ENCODE measurements at places on chromosomes 12 and 14. TPM values are rescaled to one million over a fixed set of nuclear protein-coding genes. Genes with fewer than 3 reads are reported as not detected.

The CLEC14A gene
- total RNA-seq, result 33.1 TPM

The KLHDC1 gene
- 4.7 TPM for total RNA-seq

The TMEM179 gene
- total RNA-seq, result 7.9 TPM

The SDR9C7 gene
- total RNA-seq, result 11.0 TPM

The KMT2D gene
- 38.8 TPM for total RNA-seq

The SDR39U1 gene
- 43.2 TPM for total RNA-seq

The CMA1 gene
- total RNA-seq, result not detected

The MYO1A gene
- 1.2 TPM for total RNA-seq

DNA sequence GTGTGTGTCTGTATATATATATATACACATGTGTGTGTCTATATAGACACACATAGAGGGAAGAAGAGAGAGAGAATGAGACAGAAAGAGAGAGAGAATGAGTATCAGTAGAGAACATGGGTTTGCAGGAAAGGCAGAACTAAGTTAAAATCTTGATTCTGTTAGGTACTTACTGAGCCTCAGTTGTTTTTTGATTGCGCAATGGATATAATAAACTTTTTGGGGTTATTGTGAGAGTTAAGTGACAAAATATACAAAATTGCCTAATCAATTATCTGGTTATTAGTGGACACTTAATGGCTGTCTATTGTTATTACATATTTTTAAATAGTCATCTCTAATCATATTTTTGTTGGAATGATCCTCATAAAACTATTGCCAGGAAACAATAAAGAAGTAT is 169.0 kb downstream of the ETNK1 start:
- no peak overlapping the region for H3K4me3 ChIP-seq
- no peak overlapping the region for H3K27ac ChIP-seq
- no peaks in the 10 kb centered on the region for H3K4me1 ChIP-seq
- H3K36me3 ChIP-seq, result no peaks in the 10 kb centered on the region

DNA sequence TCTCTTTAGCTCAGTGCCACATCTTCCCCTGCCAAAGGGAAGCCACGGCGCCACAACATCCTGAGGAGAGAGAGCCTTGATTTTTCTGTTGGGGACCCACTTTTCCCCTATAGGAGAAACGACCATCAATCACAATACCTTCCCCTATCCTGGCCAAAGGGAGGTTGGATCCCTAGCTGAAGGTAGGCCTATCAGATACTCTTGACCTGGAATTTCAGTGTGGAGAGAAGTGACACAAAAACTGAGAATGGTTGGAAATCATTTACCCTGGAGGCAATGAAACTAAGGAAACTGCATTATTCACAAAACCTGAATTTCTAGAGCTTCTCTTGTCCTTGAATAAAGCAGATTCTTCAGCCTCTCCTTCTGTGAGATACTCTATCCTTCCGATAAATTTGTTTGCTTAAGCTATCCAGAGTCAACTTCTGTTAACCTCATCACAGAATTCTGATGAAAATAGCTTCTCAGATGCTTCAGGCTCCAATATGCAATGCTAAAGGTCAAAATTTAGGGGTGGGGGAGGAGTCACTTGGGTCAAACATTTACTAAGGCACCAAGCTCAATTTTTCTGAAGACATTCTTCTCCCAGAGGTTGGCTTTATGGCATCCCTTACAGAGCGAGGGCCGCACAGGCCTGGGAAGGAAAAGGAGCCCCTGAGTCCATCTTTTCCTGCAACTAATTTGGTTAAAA is 27.0 kb upstream of the DUSP6 start:
- H3K4me3 ChIP-seq, result no peak overlapping the region
- no peaks in the 10 kb centered on the region for H3K27me3 ChIP-seq
- no peak overlapping the region for H3K27ac ChIP-seq

- DNase-seq, result no peak
- H3K4me3 ChIP-seq, result peak overlapping the region; percentile 58
- no peaks in the 10 kb centered on the region for H3K36me3 ChIP-seq
- no peaks in the 10 kb centered on the region for H3K27me3 ChIP-seq
These were observed 36.4 kb upstream of the STON2 start for GRCh38 chr14:81436296-81437138.

GRCh38 chr12:68119250-68119649 is 40.3 kb downstream of the IFNG start:
- no peaks in the 10 kb centered on the region for H3K27me3 ChIP-seq
- H3K4me3 ChIP-seq, result no peak overlapping the region
- no peaks in the 10 kb centered on the region for H3K36me3 ChIP-seq

DNA sequence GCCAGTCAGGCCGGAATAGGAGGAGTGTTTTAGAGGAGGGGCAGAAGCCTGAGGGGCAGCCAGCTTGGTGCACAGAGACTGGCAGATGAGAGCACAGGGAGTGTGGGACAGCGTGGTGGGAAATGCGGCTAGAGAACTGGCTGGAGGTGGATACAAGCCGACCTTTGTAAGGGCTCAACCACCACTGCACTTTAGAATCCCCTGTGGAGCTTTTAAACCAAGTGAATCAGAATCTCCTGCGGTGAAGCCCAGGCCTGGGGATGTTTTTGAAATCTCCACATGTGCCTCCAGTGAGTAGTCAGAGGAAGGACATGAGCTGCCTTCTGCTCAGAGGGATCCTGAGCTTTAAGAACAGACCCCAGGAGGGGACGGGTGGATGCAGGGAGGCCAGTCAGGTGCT is 10.9 kb upstream of the PCED1B start:
- H3K36me3 ChIP-seq, result no peaks in the 10 kb centered on the region
- H3K27me3 ChIP-seq, result no peaks in the 10 kb centered on the region
- DNase-seq, result no peak
- H3K4me1 ChIP-seq, result peaks cover 20% of the 10 kb centered on the region
- no peak overlapping the region for H3K4me3 ChIP-seq

DNA sequence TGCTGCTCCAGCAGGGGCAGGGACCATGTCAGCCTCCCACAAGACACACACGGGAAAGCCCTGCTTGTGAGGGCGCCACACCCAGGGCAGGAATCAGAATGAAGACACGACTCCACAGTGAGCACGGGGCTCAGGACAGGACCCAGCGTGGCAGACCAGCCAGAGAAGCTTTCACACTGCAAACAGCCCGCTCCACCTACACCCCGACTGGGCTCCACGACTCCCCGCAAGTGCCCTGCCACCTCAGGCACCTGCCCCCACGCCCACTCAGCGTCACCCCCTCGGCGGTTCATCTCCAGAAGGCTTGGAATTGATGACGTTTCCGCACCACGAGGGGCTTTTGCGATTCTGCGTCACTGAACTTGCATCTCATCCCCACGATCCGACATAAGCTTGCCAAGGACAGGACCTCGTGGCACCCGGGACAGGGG is 91.1 kb downstream of the FBXL14 start:
- peak; percentile 89 for DNase-seq
- H3K4me1 ChIP-seq, result peaks cover 7% of the 10 kb centered on the region
- no peak overlapping the region for H3K27ac ChIP-seq
- no peaks in the 10 kb centered on the region for H3K36me3 ChIP-seq
- H3K27me3 ChIP-seq, result no peaks in the 10 kb centered on the region

DNA sequence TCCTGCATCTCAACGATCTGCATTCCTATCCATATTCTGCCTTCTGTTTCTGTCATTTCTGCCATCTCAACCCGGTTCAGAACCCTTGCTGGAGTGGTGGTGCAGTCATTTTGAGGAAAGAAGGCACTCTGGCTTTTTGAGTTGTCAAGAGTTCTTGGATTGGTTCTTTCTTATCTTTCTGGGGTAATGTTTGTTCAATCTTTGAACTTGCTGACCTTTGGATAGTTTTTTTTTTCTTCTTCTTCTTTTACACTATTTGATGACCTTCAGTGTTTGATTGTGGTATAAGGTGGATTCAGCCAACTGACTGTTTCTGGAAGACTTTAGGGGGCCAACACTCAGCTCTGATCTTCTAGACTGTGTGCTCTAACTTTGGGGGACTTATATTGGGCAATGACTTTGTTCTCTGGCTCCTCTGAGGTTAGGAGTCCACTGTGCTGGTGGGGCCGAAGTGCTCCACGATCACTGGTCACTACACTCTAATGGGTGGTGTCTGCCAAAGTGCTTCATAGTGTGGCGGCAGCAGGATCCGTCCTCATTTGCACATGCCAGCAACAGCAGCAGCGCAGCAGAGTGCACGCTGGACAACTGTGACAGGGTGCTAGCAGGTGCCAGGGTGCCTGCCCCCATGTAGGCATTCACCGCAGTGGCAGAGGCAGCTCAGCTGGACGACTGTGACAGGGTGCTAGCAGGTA is 255.8 kb downstream of the FBXL14 start:
- DNase-seq, result no peak
- H3K27me3 ChIP-seq, result no peaks in the 10 kb centered on the region
- H3K4me3 ChIP-seq, result no peak overlapping the region
- H3K27ac ChIP-seq, result no peak overlapping the region

DNA sequence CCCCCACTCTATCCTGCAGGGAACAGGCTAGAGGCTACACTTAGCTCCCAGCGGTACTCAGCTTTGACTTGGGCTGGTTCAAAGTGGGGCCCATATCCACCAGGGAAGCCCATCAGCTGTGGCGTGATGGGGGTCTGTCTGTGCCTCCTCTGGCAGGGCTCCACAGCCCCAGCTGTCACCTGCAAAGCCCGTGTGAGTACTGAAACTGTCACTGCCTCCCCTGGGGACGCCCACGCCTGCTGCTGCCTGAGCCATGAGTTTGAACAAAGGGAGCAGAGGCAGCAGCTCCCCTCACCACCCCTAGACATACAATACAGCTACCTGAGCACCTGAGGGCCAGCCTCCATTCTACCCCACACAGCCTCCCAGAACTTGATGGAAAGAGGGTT is 5.0 kb downstream of the REM2 start:
- DNase-seq, result no peak
- H3K36me3 ChIP-seq, result no peaks in the 10 kb centered on the region
- H3K27me3 ChIP-seq, result no peaks in the 10 kb centered on the region
- H3K4me3 ChIP-seq, result peak overlapping the region; percentile 50
- no peak overlapping the region for H3K27ac ChIP-seq

DNA sequence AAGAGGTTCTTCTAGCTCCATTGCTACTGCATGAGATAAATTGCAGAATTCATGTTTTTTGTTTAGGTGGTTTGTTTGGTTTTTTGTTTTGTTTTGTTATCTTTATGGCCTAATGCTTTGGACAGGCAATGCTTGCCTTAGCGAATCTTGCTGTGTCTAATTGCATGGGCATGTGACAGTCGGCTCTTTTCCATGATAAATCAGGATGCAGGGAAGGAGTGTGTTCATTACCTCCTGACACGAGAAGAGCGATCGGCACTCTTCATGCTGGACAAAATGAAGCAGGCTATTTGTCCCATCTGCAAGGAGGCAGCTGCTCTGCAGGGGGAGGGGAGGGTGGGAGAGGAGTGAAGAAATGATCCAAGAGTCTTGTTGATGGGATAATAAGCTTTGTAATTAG is 6.5 kb downstream of the CCDC60 start:
- no peak overlapping the region for H3K4me3 ChIP-seq
- no peaks in the 10 kb centered on the region for H3K27me3 ChIP-seq
- H3K27ac ChIP-seq, result no peak overlapping the region
- no peak for DNase-seq
- no peaks in the 10 kb centered on the region for H3K36me3 ChIP-seq

DNA sequence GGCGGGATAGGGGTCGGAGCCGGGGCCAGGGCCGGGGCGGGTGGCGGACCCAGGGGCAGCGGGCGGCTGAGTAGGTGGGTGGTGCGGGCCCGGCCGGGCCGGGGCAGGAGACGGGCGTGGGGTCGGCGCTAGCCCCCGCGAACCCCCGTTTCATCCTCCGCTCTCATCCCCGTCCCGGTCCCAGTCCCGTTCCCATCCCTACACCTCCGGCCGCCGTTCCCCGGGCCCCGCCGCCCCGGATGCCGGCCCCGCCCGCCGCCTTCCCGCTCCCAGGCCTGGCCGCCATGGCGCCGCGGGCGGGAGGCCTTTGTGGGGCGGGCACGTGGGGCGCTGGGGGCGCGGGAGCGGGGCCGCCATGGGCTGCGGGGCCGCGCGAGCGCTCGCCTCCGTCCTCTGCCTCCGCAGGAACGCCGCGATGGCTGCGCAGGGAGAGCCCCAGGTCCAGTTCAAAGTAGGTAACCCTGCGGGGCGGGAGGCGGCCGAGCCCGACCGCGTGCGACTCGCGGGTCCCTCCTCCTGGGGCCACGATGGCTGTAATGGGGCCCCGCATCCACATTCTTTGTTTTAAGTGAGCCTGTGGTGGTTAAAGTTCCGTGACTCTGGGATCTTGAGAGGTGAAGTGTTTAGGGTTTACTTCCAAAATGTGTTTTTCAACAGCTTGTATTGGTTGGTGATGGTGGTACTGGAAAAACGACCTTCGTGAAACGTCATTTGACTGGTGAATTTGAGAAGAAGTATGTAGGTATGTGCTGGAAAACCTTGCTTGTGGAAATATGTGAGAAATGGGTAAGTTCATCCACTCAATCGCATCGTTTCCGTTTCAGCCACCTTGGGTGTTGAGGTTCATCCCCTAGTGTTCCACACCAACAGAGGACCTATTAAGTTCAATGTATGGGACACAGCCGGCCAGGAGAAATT is 572 bp downstream of the RAN start:
- DNase-seq, result no peak
- peaks cover 37% of the 10 kb centered on the region for H3K36me3 ChIP-seq
- H3K4me3 ChIP-seq, result peak overlapping the region; percentile 86
- H3K27ac ChIP-seq, result peak overlapping the region; percentile 90
- peaks cover 38% of the 10 kb centered on the region for H3K4me1 ChIP-seq

DNA sequence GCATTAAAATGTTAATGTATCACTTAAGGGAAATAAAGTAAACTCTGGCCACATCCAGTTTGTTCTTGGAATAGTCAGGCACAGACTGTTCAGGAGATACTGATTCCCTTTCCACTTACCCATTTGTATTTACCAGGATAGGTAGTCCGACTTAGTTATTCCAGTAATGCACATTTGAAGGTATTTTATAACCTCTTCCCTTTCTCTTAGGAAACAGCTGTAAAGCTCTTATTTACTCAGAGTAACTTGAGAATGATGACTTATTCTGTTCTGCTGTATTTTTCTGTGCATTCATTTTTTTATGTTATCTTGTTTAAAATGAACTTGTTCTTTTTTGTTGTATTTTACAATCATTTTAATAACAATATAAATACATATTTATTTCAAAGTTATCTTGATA is 78.0 kb downstream of the METTL25 start:
- no peak overlapping the region for H3K4me3 ChIP-seq
- no peaks in the 10 kb centered on the region for H3K4me1 ChIP-seq
- peaks cover 8% of the 10 kb centered on the region for H3K36me3 ChIP-seq
- H3K27ac ChIP-seq, result no peak overlapping the region
- DNase-seq, result no peak

GRCh38 chr12:111580737-111581136 is 18.4 kb downstream of the ATXN2 start:
- H3K27me3 ChIP-seq, result no peaks in the 10 kb centered on the region
- no peak overlapping the region for H3K4me3 ChIP-seq
- H3K27ac ChIP-seq, result no peak overlapping the region
- H3K4me1 ChIP-seq, result peaks cover 33% of the 10 kb centered on the region

DNA sequence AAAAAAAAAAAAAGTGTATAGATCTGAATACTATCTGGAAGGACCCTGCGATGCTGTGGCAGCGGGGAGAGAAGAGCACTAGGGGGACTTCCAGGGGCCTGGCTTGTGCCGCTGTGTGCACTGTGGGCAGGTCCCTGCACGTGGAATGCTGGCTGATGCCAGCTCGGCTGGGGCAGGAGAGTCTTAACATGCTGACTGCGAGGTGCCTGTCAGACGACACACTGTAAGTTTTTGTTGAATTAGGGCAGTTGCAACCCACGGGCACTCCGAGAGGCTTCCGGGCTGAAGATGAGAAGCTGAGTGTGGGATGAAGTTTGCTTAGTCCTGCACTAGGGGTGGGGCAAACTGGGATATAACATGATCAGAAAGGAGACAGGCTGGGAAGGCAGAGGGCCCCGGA is 10.7 kb downstream of the GLT1D1 start:
- DNase-seq, result no peak
- H3K27me3 ChIP-seq, result no peaks in the 10 kb centered on the region
- H3K4me1 ChIP-seq, result no peaks in the 10 kb centered on the region
- no peaks in the 10 kb centered on the region for H3K36me3 ChIP-seq
